CD8-positive, alpha-beta memory T cell (primary cell): ENCODE measurements at places on chromosomes 2 and 18. TPM values are rescaled to one million over a fixed set of nuclear protein-coding genes. Genes with fewer than 3 reads are reported as not detected.

Gene UGT1A4
- not detected for polyA plus RNA-seq

Gene LONRF2
- not detected for polyA plus RNA-seq

Gene MEP1B
- 0.12 TPM for polyA plus RNA-seq

Gene LBX2
- not detected for polyA plus RNA-seq

Gene GRHL1
- 0.12 TPM for polyA plus RNA-seq

Gene PLEK
- polyA plus RNA-seq = 135 TPM

Gene PLCD4
- polyA plus RNA-seq = 0.49 TPM

Gene FBLN7
- 1.4 TPM for polyA plus RNA-seq

Gene LINC00305
- polyA plus RNA-seq = not detected

Gene WNT10A
- 1.1 TPM for polyA plus RNA-seq

Gene FHL2
- 0.69 TPM for polyA plus RNA-seq

Gene RBM45
- polyA plus RNA-seq = 7.9 TPM

Gene FAM228B
- polyA plus RNA-seq = 9.2 TPM

- no peaks in the 10 kb centered on the region for H3K36me3 ChIP-seq
- H3K27me3 ChIP-seq = no peaks in the 10 kb centered on the region
- H3K4me3 ChIP-seq = no peak overlapping the region
These were observed 1104.0 kb upstream of the PIK3C3 start for GRCh38 chr18:40851014-40851429.

DNA sequence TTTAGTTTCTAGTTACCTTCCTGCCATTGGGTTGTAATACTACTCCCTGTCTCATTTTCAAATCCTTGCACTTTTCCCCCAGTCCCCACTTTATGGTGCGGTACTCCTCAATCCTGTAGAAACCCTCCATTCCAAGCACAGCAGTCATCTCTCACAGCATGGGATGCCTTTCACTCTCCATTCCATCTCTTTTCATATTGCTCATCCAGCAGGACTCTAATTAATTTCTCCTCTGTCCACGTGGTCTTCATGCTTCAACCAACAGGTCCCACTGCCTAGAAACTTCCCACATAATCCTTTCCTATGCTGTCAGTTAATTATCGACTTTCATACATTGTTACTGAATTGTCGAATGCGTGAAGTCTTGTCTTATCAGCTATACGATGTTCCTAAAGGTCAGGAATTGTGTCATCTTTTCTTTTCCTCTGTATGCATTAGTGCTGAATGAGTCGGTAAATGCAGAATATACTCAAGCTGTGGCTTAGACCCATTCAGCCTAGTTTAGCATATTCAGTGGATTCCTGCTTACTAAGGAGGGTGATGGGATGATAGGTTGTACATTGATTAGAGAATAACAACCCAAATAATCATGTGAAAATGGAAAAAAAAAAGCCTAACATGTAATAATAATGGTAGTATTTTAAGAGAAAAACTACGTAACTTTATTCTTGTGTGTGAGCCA, 89.7 kb downstream of the CRIM1 start:
- no peaks in the 10 kb centered on the region for H3K27me3 ChIP-seq
- H3K27ac ChIP-seq = no peak overlapping the region
- no peak overlapping the region for H3K4me3 ChIP-seq

DNA sequence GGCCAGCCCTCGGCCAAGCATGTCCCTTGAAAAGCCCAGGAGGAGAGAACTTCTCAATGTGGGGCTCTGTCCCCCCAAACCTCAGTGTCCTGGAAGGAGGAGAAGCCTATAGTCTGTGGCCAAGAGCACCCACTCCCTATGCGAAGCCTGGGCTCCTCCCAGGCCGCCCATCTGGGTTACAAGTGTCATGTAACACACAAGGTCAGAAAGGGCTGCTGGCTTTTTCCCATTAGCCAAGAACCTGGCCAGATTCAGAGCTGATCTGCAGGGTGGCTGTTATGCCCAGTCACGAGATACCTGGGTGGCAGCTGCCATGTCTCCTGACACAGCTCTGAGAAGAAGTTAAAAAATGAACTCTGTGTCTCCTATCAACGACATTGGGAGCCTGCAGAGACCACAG, 170.7 kb downstream of the TNS1 start:
- no peaks in the 10 kb centered on the region for H3K36me3 ChIP-seq
- H3K4me1 ChIP-seq = no peaks in the 10 kb centered on the region
- no peak for DNase-seq
- no peak overlapping the region for H3K27ac ChIP-seq

DNA sequence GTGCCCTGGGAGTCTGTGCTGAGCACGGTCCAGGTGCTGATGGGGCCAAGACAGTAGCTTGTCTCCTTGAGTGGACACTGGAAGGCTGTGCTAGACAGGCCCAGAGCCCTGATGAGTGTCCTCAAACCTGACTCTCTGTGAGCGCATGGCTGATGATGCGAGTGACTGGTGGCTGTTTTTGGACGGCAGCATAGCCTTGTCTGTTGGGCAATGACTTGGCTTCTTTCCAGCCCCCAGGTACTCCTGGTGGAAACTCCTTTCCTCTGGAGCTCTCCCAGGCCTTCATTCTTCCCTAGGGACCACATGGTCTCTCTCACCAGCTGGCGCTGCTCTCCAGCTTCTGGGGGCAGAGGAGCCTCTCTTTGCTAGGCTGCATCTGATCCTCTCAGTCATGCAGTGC, 207.6 kb upstream of the SMIM21 start:
- no peaks in the 10 kb centered on the region for H3K27me3 ChIP-seq
- H3K4me3 ChIP-seq = no peak overlapping the region
- H3K36me3 ChIP-seq = no peaks in the 10 kb centered on the region
- DNase-seq = no peak
- H3K4me1 ChIP-seq = no peaks in the 10 kb centered on the region
- H3K27ac ChIP-seq = no peak overlapping the region

DNA sequence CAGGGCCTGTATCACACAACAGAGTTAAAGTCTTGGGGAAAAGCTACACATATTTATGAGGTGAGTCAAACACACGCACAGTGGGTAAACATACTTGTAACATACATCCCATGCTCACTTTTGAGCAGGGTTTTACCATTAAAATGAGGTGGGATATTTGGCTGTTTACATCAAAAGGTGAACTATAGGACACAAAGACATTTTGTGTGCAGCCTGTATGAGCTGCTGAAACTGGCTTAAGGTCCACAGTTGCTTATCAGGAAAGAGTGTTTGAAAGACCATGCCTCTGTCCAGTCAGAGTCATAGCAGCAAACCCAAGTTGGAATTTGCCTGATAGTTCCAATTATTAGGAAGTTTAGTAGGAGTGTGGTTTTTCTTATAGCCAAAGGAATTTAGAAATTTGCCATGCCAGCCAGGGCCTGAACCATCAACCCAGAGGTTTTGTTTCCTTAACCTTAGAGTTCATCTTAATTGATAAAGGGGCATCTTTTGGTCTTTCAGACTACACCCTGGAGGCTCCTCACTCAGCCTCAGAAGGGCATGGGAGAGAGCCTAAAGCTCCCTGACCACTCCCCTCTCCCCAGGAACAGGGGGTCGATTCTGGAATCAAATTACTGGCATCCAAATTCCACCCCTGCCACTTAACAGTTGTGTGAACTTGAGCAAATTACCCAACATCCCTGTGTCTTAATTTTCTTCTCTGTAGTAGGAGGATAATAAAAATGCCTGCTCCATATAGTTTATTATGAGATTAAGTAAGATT, 29.9 kb upstream of the L3MBTL4 start:
- H3K4me1 ChIP-seq = no peaks in the 10 kb centered on the region
- H3K27ac ChIP-seq = no peak overlapping the region
- no peak overlapping the region for H3K4me3 ChIP-seq

- no peak overlapping the region for H3K4me3 ChIP-seq
- no peaks in the 10 kb centered on the region for H3K27me3 ChIP-seq
- no peaks in the 10 kb centered on the region for H3K36me3 ChIP-seq
- DNase-seq = no peak
These were observed 151.0 kb upstream of the NDUFV2 start for GRCh38 chr18:8951491-8951890.

- no peaks in the 10 kb centered on the region for H3K36me3 ChIP-seq
- H3K4me1 ChIP-seq = no peaks in the 10 kb centered on the region
- no peaks in the 10 kb centered on the region for H3K27me3 ChIP-seq
- H3K4me3 ChIP-seq = no peak overlapping the region
These were observed 1219.8 kb upstream of the ZEB2 start for GRCh38 chr2:145739681-145740080.

GRCh38 chr2:188811522-188811921, 162.7 kb upstream of the COL3A1 start:
- H3K36me3 ChIP-seq = no peaks in the 10 kb centered on the region
- H3K27ac ChIP-seq = no peak overlapping the region
- no peak overlapping the region for H3K4me3 ChIP-seq
- no peaks in the 10 kb centered on the region for H3K4me1 ChIP-seq
- DNase-seq = no peak

DNA sequence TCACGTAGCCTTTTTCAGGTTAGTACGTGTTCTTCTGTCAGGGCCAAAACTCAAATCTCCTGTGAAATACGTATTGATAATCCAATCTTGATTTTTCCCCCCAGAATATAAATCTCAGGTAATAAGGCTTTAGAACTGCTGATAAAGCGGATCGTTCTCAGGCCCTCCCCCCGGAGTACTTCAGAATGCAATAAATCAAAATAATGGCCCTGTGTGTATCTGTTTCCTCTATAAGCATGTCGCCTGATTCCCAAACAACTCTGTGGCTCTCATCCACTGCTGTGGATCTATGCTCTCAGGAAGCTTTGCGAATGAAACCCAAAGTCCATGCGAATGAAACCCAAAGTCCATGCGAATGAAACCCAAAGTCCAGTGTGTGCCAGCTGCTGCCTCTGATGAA, 49.4 kb downstream of the IMPA2 start:
- no peaks in the 10 kb centered on the region for H3K4me1 ChIP-seq
- H3K27ac ChIP-seq = no peak overlapping the region
- no peak overlapping the region for H3K4me3 ChIP-seq
- H3K27me3 ChIP-seq = no peaks in the 10 kb centered on the region
- H3K36me3 ChIP-seq = no peaks in the 10 kb centered on the region

DNA sequence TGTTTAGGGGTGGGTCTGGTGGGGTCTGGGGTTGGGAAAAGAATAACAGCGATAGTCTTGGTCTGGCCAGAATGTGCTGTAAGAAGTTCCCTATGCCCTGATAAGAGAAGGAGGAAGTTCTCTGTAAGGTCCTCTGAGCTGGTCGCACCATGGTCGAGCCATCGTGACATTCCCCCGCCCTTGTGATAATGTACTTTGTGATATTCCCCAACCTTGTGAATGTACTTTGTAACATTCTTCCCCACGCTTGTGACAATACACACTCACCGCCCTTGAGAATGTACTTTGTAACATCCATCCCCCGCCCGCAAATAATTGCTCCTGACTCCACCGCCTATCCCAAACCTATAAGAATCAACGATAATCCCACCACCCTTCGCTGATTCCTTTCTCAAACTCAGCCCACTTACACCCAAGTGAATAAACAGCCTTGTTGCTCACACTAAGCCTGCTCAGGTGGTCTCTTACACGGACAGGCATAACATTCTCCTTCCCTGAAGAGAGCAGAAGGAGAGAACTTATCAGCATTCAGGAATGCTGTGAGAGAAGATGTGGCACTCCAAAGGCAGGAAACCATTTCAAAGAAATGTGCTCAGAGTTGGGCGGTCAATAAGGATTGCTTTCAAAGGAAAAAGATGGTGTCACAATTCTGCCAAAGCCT, 17.8 kb upstream of the DUSP19 start:
- no peaks in the 10 kb centered on the region for H3K36me3 ChIP-seq
- no peak overlapping the region for H3K27ac ChIP-seq
- no peak overlapping the region for H3K4me3 ChIP-seq
- H3K27me3 ChIP-seq = no peaks in the 10 kb centered on the region

GRCh38 chr2:199955007-199955338, 318 bp downstream of the TYW5 start:
- peaks cover 44% of the 10 kb centered on the region for H3K4me1 ChIP-seq
- peaks cover 7% of the 10 kb centered on the region for H3K36me3 ChIP-seq
- peak overlapping the region; percentile 77 for H3K27ac ChIP-seq

GRCh38 chr2:127897531-127898211, 11.9 kb upstream of the AMMECR1L start:
- no peak for DNase-seq
- H3K4me3 ChIP-seq = no peak overlapping the region
- H3K36me3 ChIP-seq = no peaks in the 10 kb centered on the region
- H3K4me1 ChIP-seq = no peaks in the 10 kb centered on the region

DNA sequence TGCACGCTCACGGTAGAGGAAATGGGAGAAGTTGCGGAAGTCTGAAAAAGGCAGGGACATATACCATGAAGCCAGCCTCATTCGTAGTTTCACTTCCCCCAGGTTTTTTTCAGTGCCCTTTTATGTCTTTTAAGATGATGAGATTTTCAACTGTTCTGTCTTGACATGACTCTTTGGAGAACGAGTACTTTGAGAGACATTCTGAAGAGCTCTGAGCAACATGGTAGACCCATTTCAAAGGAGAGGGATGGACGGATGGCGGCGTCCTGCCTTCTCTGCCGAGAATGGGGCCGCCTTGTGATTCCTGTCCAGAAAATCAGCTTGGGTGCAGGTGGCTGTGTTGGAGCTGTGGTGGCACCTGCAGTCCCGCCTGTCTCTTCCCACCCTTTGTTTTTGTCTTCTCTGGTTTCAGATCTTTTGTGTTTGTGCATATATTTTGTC, 41.7 kb downstream of the SH3BP4 start:
- no peak overlapping the region for H3K27ac ChIP-seq
- no peak for DNase-seq
- H3K27me3 ChIP-seq = no peaks in the 10 kb centered on the region
- no peaks in the 10 kb centered on the region for H3K36me3 ChIP-seq
- H3K4me1 ChIP-seq = no peaks in the 10 kb centered on the region
- H3K4me3 ChIP-seq = no peak overlapping the region

GRCh38 chr2:196696423-196697079, 57.0 kb downstream of the CCDC150 start:
- no peaks in the 10 kb centered on the region for H3K4me1 ChIP-seq
- DNase-seq = no peak
- H3K4me3 ChIP-seq = no peak overlapping the region
- H3K36me3 ChIP-seq = no peaks in the 10 kb centered on the region

DNA sequence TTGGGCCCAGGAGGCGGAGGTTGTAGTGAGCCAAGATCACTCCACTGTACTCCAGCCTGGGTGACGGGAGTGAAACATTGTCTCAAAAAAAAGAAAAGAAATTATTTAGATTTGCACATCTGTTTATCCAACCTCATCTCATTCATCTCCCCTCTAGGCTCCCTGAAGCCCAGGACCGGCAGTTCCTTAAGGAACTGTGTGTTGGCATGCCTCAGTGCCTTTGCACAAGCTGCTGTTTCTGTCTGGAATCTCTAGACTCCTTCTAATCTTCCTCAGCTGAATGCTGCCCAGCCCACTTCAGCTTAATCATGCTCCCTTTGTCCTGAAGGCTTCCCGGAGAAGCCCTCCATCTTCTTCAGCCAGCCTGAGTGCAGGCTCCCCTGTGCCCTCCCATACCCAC, 10.9 kb upstream of the RFX8 start:
- peaks cover 15% of the 10 kb centered on the region for H3K4me1 ChIP-seq
- H3K27me3 ChIP-seq = no peaks in the 10 kb centered on the region
- no peaks in the 10 kb centered on the region for H3K36me3 ChIP-seq
- H3K4me3 ChIP-seq = no peak overlapping the region
- DNase-seq = no peak

GRCh38 chr2:237889811-237890210, 30.4 kb downstream of the RAMP1 start:
- DNase-seq = no peak
- H3K27me3 ChIP-seq = no peaks in the 10 kb centered on the region
- no peak overlapping the region for H3K4me3 ChIP-seq
- H3K36me3 ChIP-seq = no peaks in the 10 kb centered on the region
